ENCODE measurements at places on chromosomes 5 and 9.

DNA sequence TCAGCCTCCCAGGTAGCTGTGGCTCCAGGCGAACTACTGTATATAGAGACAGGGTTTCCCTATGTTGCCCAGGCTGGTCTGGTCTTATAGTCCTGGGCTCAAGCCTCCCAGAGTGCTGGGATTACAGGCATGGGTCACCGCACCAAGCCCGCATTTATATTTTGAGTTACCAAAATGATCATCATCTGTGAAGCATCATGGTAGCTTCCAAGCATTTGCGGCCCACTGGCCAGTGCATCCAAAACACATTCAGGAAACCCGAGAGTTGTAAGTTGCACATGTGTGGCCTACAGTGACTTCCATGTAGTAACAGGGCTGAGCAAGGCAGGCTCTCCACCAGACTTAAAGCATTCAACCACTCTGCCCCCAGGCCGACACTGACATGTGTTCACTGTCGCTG lies 2.3 kb downstream of the BRD3OS start:
- DNase-seq = no peak

DNA sequence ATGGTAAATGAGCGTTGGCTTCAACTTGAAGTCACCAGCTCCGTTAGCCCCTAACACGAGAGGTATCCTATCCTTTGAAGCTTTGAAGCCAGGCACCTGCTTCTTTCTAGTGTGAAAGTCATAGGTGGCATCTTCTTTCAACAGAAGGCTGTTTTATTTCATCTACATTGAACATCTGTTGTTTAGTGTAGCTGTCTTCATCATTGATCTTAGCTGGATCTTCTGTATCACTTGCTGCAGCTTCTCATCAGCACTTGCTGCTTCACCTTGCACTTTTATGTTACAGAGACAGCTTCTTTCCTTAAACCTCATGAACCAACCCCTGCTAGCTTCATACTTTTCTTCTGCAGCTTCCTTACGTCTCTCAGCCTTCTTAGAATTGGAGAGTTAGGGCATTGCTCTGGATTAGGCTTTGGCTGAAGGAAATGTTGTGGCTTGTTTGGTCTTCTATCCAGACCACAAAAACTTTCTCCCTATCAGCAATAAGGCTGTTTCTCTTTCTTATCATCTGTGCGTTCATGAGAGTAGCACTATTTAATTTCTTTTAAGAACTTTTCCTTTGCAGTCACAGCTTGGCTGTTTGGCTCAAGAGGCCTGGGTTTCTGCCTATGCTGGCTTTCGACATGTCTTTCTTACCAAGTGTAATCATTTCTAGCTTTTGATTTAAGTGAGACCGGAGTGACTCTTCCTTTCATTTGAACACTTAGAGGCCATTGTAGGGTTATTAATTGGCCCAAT lies 47.2 kb downstream of the PCSK5 start:
- no peak for DNase-seq

DNA sequence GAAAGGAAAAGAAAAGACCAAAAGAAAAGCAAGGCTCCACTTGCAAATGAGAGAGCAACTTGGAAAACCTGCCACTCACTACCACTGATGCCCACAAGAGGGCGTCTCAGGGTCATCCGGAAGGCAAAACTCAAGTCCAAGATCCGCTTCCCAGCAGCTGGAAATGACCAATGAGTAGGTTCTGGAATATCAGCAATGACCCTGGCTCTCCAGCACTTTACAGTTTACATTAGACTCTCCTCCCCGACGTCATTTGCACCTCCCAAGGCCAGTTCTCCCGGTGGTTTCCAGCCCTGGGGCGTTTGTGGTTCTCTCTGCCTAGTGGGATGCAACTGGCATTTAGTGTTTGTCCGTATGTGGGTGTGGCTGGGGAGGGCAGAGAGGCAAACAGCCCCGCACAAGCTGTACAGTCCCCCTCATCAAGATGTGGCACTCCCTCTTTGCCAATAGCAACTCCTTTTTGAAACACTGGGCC lies 193.8 kb upstream of the ZNF618 start:
- DNase-seq = no peak

GRCh38 chr5:77029376-77029885 lies 773 bp upstream of the AGGF1 start:
- no peak for DNase-seq

DNA sequence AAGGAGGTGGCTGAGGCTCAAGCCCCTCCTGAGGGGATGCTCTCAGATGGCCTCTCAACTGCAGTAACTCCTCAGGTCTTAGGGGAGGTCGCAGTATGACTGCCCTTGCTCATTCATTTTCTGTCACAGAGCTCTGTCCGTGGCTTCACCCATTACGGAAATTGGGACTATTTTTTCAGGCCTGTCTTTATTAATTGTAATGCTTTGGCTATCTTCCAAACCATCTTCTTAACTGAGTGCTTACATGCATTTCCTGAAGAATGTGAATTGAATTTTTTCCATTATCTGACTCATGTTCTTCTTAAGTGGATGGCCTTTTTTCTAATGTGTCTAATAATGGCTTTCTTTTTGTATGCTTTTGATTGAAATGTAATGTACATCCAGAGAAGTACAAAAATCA lies 36.4 kb upstream of the SV2C start:
- DNase-seq = no peak

DNA sequence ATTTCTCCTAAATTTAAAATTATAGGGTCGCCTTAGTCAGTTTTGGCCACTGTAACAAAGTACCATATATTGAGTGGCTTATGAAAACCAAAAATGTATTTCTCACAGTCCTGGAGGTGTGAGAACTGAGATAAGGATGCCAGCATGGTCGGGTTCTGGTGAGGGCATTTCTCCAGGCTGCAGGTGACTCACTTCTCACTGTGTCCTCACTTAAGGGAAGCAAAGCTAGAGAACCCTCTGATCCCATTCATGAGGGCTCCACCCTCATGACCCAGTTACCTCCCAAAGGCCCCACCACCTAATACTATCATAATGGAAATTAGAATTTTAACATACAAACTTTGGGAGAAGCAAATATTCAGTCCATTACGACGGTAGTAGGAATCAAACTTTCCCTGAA lies 75.1 kb upstream of the FBN2 start:
- no peak for DNase-seq

DNA sequence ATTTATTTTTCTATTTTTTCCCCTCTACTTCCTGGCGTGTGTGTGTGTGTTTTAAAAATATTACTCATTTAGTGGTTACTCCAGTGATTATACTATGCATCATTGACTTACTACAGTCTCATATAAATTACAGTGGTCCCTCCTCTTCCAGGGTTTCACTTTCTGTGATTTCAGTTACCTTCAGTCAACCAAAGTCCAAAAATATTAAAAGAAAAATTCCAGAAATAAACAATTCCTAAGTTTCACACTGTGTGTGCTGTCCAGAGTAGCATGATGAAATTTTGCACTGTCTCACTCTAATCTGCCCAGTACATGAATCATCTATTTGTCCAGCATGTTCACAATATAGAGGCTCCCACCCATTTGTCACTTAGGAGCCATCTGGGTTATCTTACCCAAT lies 47.4 kb upstream of the CCDC112 start:
- no peak for DNase-seq

DNA sequence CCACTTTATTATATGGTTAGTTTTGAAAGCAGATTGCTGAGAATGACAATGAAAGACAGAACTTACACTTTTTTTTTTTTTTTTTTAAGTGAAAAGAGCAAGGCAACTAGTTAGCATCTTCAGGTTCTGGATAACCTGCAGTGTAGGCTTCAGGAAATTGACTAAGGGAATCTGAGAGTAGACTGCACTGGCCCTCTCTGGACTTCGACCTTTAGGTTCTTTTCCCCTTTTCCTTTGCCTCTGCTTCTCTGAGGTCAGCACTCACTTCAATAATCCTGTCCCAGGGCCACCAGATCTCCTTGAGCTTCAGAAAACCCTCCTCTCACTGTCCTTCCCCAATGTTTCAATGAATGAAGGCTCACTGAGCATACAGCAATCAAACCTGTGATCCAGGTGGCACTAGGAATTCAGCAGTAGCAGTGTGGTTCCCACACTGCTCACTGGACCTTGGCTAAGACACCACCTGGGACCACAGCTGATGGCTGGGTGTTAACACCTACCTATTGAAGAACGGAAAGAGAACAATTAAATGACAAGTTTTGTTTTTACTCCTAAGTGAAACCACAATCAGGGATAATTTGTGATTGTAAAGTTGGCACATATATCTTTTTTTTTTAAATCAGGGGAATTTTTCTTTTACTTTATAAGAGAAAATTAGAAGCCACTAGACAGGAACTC lies 85.8 kb upstream of the IL6ST start:
- DNase-seq = no peak

DNA sequence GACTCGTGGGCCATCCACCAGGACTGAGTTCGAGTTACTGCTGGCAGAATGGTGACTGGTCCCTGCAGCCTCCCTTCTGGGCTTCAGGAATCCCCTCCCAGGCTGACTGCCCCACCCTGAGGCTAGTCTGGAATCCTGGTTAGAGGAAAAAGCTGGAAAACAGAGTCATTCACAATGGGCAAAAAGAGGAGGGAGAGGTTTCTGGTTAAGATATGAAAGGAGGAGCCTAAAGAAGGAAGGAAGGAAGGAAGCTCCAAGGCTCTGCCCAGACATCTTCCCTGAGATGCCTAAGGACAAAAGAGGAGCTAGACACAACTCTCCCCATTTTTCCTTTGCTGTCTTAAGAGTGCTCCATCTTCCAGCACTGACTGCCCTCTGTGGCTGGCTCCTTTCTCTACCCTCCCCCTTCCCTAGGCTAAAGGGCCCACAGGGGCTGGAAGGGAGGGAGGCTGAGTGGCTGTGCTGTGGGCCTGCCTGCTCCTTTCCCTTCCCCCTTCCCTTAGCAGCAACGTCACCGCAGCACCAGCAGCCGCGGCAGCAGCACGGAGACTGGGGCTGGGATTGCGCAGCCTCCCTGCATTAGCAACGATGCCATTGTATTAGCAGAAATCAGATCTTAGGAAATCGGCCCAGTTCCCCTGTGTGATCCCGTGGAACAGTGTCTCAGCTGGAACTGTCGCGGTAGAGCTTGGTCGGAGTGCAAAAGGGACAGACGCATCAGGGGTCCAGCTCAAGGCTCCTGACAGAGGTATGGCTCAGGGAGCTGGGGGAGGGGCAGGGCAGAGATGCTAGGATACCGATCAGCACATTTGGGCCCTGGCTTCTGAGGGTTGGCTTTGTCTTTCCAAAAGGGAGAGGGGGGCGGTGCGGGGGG lies 48.7 kb downstream of the RUSC2 start:
- DNase-seq = no peak

DNA sequence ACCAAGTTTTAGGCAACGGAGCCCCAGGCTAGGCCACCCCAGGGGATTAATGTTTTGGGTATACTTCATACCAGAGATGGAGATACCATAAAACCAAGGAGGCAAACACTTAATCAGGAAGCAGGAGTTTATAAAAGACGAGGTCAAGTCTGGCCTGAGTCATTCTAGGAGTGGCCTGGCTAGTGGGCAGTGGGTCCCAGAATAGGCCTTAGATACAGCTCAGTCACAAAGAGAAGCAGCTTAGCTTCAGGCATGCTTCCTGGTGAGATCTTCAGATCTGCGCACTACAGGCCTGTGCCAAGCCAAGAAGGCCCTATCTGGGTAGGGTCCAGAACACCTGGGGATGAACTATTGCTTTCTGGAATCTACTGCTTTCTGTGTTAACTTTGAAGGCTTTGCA lies 20.6 kb upstream of the NR5A1 start:
- DNase-seq = no peak

GRCh38 chr9:19517202-19517942 lies 108.6 kb downstream of the ACER2 start:
- DNase-seq = no peak
